Motor neuron (in vitro differentiated cells): ENCODE measurements at places on chromosomes 11 and 22.

DNA sequence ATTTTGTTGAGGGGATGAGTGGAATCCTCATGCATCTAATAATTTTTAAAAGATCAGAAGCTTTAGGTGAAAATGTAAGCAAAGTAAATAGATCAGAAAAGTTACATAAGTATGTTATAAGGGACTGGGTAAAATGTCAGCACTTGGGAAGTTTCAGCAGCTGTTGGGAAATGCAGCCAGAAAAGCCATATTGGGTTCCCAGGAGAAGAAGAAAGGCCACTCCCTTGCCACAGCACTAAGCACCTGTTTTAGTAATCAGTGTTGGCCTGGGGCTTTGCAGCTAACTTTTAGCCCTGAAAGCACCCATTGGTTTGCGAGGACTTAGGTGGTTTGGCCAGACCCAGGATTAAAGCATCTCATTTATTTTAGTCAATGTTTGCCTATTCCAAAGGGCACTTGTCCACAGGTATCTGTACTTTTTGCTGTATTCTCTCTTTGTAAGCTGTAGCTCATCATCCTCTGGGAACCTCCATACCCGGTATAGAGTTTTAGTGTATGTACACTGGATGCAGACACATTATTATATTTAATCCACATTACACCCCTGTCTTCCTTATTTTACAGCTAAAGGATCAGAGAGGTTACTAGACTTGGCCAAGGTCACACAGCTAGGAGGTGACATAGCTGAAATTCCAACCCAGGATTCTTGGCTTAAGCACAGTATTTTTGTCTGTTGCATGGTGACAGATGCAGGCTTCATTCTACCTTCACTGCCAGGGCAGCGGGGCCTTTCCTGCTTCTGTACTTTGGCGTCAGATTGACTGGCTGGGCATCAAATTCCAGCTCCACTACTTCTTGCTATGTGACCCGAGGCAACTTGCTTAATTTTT lies 127.7 kb upstream of the SESN3 start:
- no peak for ATAC-seq

- no peak for ATAC-seq
Measured at GRCh38 chr11:74024261-74025029, 15.6 kb upstream of the UCP3 start.

- no peak for ATAC-seq
Measured at GRCh38 chr11:65576232-65576866, 496 bp downstream of the EHBP1L1 start.

DNA sequence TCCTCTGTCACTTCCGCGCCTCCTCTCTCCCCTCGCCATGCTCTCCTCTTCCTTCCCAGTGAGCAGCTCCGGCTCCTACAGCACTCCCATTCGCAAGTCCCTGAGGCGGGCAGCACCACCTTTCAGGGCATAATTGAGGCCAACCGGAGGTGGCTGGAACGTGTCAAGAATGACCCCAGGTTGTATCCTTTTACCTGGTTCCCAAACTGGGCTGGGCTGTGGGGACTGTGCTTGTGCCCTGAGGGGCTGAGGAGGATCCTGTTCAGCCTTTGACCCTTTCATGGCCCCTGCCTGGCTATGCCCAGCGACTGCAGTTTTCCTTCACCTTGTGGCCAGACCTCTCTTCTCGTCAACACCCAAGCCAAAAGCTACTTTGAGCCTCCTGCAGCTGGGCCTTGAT lies 84.1 kb downstream of the CEP164 start:
- no peak for ATAC-seq

DNA sequence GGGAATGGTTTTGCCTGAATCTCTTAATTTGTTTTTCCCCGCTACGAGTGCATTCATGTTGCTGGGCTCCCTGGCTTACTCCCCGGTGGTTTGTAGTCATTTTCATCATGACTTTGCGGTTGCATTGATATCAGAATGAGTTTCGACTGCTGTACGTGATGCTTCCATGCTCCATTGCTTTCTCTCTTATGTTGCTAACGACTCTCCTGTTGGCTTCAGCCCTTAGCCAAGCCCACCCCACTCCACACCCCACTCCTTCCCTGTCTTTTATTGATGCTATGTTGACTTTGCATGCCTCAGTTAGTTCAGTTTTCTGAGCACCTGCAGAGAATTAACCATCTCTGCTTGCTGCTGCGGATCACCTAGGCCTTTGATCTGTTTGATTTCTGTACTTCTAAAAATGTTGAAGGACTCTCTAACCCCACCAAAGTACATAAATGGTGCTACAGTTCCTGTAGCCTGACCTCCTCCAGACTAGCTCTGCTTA lies 65.3 kb downstream of the ARFGAP2 start:
- no peak for ATAC-seq

DNA sequence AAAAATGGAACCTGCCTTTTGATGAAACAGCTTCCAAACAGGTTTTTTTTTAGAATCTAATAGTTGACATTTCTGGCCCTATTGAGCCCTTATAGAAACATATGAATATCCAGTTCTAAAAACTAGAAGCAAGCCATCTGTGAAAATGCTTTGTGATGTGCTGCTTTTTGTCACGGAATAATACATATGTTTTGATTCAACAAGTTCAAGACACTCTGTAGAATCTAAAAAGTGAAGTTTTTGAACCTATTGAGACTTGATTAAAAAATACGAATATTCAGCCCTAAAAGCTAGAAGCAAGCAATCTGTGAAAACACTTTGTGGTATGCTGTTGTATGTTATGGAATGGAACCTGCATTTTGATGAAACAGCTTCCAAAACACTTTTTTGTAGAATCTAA lies 106.7 kb upstream of the VPREB1 start:
- ATAC-seq, result no peak

DNA sequence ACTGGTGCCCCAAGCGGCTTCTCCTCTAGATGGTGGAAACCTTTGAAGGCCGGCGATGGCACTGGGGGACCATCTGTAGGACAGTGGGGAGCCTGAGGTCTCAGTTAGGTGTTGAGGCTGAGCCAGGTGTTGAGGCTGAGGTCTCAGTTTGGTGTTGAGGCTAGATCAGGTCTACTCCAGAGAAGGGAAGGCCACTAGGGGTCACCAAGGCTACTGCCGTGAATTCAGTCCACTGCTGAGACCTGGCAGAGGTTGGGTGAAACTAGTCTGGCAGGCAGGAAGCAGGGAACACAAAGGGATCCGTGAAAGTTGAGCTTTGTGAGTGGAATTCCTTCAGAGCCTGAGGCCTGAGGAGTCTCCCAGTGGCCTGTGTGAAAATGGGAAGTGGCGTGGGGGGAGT lies 123.8 kb upstream of the FGF3 start:
- no peak for ATAC-seq

GRCh38 chr11:31424652-31425051 lies 55.0 kb downstream of the DNAJC24 start:
- ATAC-seq, result no peak

DNA sequence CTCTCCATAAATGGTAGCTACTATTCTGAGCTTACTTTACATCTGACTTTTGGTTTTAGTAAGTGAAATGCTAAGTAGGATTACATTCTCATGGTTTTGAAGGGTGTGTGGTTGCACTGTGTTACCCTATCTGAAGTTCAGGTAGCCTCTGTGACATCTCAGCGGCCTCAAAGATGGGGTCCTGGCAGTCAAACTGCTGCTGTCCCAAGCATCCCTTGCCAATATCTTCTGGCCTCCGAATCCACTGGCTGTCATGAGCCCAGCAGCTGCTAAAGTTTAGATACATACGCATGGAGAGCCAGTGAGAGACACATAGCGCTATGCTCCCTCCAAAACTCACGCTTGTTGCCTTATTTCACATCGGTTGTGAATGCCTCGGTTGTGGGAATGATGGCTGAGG lies 34.9 kb downstream of the UBASH3B start:
- ATAC-seq, result no peak

- ATAC-seq, result no peak
Measured at GRCh38 chr11:95078526-95078925, 11.1 kb upstream of the ENDOD1 start.

DNA sequence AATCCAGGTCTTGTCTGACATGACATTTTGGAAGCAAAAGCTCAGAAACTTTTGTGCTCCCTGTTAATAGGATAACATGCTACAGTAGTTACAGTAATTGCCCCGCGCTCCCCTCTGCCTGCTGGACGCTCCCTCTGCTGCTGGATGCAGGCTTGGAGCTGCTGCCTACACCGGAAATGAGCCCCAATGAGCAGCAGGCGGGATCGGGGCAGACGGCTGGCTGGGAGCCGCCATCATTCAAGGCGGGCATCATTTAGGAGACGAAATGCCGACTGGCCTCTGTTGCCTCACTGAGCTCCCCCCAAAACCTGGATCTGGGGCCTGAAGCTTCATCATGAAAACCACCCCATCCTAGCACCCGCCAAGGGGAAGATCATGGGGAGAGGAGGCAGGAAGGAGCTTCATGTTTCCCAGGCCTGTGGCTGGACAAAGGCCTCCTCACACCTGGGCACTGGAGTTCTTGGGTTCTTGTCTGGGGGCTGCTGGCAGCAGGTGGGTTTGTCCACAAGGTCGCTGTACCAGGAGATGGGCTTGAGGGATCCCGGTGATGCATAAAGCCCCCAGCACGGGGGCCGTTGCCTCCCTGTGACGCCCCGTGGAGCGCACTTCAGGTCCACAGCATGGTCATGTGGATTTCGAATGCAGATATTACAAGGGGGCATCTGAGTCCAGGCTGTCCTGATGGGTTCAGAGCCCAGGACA lies 664.3 kb downstream of the BRD1 start:
- ATAC-seq, result no peak

DNA sequence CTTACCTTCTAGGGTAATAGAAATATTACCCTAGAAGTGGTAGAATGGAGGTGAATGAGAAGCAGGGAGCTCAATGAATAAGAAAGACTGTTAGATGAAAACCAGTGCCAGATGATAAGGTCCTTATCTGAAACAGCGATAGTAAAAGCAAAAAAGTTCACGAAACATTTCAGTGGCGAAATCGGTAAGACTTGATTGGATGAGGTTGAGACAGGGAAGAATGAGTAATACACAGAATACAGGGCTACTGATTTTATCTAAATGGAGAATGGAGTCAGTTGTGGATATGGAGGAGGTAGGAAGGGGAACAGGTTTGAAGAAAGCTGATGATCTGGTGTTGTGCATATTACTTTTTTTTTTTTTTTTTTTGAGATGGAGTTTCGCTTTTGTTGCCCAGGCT lies 96.5 kb downstream of the GALNT18 start:
- ATAC-seq, result no peak

DNA sequence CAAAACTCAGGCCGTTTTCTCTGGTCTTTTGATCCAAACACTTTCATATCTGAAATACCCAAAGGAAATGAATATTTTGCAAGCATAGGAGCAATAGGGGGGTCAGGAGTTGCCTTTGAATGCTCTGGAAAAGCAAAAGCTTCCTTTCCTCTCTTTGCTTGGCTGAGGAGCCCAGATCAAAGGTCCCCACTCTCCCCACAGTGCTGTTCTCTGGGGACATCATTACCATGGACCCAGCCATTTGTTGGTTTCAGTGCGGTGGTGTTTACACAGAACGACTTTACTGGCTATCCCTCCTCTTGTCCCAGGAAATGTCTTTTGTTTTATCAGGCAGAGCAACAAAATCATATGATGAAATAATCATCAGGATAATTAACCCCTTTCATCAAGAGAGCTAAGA lies 1089.1 kb downstream of the TBC1D22A start:
- ATAC-seq, result no peak

GRCh38 chr11:98564881-98565280 lies 455.9 kb upstream of the CNTN5 start:
- ATAC-seq, result no peak

DNA sequence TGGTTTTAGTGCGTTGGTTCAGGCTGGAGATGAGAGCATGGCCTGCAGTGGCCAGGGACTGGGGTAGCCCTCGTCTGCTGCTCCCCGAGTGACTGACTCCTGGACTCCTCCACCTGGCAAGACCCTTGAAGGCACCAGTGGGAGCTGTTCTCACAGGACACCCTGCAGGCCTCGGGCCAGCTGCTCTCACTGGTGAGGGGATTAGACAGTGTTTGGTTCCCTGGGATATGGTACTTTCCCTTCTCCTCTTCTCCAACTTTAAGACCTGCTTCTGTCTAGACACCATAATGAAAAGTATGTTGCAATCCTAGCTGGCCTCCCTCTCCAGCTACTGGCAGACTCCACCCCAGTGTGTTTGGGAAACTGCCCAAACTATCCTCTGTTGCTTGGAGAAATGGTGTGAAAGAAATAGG lies 168.8 kb upstream of the CADM1 start:
- ATAC-seq, result no peak

- no peak for ATAC-seq
Measured at GRCh38 chr11:13487661-13488030, 8.2 kb downstream of the PTH start.

DNA sequence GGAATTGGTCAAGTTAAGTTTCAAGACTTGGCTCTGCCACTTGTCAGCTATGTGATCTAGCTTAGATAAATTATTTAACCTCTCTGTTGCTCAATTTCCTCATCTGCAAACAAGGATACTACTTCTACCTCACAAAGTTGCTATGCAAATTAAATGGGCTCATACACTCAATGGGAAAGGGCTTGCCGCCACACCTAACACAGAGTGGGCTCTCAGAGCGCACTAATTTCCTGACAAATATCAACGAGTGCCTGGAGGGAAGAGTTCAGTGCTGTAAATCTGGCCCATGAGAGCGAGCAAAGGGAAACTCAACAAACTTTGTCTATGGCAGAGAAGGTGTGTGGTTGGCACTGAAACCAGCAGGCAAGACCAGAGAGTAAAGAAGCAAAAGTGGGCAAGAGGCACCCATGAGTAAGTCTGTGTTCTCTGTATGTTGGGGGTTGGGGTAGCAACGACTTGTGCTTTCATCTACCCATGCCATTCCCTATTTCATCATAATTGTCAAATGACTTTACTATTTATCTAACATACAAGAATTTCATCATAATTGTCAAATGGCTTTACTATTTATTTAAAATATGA lies 60.7 kb upstream of the PHF21A start:
- no peak for ATAC-seq

DNA sequence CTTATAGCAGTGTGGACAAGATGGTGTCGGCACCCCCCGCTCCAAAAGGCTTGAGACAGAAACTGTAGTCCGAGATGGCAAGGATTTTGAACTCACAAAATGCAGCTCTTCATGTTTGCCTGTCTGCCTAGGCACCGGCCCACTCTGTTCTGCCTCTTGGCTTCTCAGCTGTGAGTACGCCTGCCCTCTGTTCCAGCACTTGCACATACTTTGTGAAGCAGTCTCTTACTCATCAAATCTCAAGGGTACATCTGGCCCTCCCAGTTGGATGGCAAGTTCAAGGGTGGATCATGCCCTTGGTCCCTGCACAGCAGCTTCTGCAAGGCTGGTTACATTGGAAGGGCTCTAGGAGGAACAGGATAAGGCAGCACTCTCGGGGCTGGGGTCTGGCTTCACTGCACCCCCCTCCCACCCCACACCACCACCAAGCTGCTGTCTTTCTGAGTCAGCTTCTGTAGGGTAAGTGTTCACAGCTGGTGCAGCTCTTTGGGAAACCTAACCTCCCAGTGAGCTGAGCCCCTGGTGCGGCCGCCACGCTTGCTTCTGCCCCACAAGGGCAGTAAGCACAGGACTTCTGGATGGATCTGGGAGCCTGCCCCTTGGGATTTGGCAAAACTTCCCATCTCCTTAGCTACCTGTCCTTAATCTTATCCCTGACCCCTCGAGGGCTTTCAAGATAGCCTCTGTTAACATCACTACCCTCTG lies 37.2 kb downstream of the FAM83F start:
- no peak for ATAC-seq

- ATAC-seq, result no peak
Measured at GRCh38 chr11:86696004-86696403, 23.6 kb upstream of the ME3 start.

- ATAC-seq, result no peak
Measured at GRCh38 chr11:71478528-71478840, 25.5 kb downstream of the NADSYN1 start.
